ENCODE measurements at places on chromosomes 6 and 20. TPM values are rescaled to one million over a fixed set of nuclear protein-coding genes. Genes with fewer than 3 reads are reported as not detected.

The BPIFA1 gene
- not detected for polyA plus RNA-seq

- no peak for DNase-seq
Measured at GRCh38 chr6:34247481-34248197, 1.2 kb downstream of the SMIM29 start.

The TAP1 gene
- 310 TPM for polyA plus RNA-seq

- DNase-seq = no peak
Measured at GRCh38 chr6:17431581-17431980, 38.2 kb downstream of the CAP2 start.

DNA sequence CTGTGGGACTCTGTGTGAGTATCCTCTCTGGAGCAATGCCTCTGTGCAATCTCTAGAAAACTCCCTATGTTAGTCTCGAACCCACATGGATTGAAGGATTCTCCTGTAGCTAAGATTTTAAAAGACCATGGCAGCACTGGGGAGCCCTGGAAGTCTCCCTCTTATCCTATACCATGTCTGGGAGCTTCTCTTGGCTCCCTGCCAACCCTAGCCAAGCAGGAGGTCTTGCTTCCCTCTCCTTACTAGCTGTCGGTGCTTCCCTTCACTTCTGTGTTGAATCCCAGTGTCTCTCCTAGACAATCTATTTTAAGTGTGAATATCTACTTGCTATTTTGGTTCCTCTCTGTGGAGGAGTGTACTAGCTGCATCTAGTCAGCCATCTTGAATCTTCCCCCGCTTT is 118.8 kb upstream of the NRN1 start:
- DNase-seq = no peak

- DNase-seq = no peak
Measured at GRCh38 chr6:144497650-144498049, 212.5 kb downstream of the UTRN start.

The PRSS35 gene
- not detected for polyA plus RNA-seq

- no peak for DNase-seq
Measured at GRCh38 chr6:169391473-169392071, 137.9 kb upstream of the THBS2 start.
